Right ventricle myocardium superior (tissue), 1 donor: ENCODE measurements at places on chromosomes 11 and 22.
A peak's percentile ranks its signal among the peaks of the same experiment; 100 is the strongest.

DNA sequence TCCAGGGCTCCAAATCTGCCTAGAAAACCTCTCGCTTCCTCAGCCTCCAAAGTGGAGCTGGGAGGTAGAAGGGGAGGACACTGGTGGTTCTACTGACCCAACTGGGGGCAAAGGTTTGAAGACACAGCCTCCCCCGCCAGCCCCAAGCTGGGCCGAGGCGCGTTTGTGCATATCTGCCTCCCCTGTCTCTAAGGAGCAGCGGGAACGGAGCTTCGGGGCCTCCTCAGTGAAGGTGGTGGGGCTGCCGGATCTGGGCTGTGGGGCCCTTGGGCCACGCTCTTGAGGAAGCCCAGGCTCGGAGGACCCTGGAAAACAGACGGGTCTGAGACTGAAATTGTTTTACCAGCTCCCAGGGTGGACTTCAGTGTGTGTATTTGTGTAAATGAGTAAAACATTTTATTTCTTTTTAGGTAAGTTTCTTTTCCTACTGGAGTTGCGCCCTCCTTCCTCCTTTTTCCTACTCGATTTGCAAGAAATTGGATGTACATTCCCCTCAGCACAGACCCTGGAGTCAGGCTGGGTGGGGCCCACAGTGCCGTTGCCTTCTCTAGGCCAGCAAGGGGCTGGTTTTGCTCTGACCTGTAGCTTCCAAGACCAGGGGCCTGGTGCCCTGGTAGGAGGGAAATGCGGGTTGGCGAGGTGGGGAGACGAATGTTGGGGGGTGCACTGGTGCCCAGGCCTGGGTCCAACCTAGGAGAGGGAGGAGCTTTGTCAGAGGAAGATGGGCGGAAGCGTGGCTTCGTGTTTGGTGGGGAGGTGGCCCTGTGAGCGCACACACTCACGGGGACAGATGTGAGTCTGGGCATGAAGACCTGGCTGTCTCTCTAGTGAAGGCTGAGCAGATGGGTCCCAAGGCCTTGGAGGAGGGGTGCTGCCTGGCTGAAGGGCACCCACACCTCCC lies 50.6 kb downstream of the ST14 start:
- no peak for DNase-seq

DNA sequence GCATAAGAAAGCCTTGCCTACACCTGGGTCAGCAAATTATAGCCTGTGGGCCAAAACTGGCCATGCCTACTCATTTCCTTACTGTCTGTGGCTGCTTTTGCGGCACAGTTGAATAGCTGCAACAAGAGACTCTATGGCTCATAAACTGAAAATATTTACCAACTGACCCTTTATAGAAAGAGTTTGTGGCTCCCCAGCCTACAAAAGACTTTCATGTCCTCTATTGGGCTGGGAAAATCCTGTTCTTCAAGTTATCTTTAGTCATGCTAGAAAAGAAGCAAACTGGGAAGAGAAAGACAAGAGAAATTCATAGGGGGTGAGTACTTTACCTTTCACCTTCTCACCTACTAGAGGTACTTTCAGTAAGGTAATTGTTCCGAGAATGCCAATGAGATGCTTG lies 175.1 kb downstream of the SWAP70 start:
- DNase-seq = no peak

DNA sequence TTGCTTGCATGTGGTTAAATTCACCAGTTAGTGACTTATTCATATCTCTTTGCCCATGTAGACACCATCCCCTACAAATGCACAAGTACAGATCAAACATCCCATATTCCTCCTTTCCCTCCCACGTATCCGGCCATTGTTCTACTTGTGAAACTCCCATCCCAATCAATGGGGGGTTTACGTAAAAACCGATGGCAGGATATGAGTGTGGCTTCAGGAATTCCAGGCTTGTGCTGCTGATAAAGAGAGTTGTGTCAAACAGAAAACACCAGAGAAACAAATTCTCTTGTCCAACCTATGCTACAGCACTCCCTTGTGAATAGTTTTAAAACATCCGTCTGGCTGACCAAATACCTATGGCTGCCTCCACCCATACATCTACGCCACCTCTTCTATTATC lies 15.5 kb downstream of the FLI1 start:
- DNase-seq = no peak

- no peak for DNase-seq
Measured at GRCh38 chr22:25448435-25449051, 115.9 kb upstream of the GRK3 start.

DNA sequence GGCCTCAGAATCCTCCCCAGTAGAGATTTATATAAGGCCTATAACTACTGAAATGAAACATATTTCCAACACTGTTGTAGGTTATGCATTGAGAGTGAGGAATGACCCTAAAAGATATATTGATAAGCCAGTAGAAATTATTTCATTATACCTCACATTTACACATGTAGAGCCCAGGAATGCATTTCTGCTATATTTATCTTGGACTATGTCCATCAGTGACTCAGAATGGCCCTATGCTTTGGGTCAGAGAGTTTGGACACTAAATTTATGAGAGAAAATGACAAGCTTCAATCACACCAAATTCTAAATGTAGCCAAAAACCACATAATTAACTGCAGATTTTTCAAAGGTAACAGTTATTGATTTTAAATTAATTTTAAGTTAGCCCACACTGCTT lies 761.9 kb downstream of the DLG2 start:
- DNase-seq = no peak

DNA sequence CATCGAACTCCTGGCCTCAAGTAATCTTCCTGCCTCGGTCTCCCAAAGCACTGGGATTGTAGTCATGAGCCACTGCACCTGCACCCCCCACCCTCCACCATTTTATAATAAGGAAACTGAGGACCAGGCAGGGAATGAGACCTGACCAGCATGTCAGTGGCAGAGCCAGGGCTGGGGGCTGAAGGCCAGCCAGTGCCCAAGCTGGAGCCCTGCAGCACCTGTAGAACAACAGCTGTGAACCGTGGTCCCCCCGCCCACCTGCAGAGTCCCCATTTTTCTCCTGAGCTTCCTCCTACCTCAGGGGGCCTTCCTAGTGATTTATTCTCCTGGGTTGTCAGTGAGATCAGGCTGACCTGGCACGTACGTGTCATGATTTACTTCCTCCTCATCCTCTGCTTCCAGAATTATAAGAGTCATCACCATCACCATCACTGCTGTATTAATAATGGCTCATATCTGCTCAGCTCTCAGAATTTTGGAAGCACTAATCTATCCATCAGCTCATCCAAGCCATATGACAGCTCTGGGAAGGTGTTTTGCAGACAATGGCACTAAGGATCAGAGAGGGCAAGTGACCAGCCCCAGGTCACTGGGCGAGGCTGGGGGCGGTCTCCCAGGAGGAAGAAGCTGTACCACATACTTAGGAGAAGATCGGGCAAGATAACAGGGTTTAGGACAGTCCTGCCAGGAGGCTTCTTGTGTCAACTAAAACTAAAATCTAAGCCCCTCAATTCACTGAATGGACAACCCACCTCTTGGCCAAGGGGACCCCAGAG lies 5.5 kb upstream of the SLCO2B1 start:
- no peak for DNase-seq

GRCh38 chr11:66559142-66559865 lies 9.1 kb downstream of the CTSF start:
- DNase-seq = peak; percentile 66

- DNase-seq = no peak
Measured at GRCh38 chr11:75002516-75002915, 13.8 kb downstream of the NEU3 start.

DNA sequence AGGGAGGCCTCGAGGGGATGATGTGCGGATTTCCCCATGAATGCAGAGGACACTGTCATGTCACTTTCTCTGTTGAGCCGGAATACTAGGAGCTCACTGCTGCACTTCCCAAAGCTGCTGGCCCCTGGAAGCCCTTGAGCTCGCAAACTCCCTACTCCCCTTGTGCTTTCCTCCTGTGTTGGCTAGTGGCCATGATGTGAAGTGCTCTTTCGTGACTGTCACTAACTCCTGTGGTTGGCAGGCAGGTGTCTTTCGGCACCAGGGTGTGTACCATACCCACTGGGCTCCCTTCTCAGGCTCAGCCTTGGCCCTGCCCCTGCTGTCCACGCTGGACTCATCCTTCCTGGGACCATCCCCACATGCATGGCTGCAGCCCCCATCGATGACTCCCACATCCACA lies 86.2 kb downstream of the BTBD10 start:
- DNase-seq = peak; percentile 41

GRCh38 chr11:64037027-64037634 lies 1.4 kb downstream of the FLRT1 start:
- no peak for DNase-seq

DNA sequence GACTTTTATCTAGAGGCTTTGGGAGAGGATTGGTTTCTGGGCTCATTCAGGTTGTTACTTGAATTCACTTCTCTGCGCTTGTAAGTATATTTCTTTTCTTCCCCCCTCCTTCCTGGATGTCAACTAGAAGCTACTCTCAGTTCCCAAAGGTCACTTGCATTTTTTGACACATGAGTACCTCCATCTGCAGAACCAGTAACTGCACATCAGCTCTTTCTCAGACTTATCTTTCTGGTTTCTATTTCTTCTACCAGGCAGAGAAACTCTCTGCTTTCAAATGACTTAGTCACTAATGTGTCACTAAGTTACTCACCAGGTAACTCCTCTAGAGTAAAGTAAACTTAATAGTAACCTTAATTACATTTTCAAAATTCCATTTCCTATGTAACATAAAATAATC lies 773.0 kb upstream of the LUZP2 start:
- DNase-seq = no peak

DNA sequence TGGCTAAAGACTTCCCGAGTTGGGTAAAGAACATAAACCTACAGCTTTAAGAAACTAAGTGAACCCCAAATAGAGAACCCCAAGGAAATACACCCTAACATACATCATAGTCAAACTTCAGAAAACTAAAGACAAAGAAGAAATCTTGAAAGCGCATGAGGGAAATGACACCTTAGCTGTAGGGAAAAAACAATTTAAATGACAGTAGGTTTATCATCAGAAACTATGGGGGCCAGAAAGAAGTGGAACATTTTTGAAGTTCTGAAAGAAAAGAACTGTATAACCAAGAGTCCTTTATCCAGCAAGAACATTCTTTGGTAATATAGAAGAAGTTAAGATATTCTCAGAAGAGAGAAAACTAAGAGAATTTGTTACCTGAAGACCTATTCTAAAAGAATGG lies 15.5 kb upstream of the OR2AT4 start:
- no peak for DNase-seq

GRCh38 chr22:41578818-41579217 lies 10.8 kb downstream of the PMM1 start:
- DNase-seq = no peak

GRCh38 chr22:37546437-37547250 lies 13.6 kb upstream of the CDC42EP1 start:
- DNase-seq = peak; percentile 81

- peak; percentile 35 for DNase-seq
Measured at GRCh38 chr11:45922425-45923082, at the start of gene LARGE2. Gene LARGE2 (plus strand): TSS chr11:45922656. CDS start chr11:45922883, 227 bp downstream.

- DNase-seq = no peak
Measured at GRCh38 chr11:2663506-2663905, 36.3 kb downstream of the KCNQ1OT1 start.

DNA sequence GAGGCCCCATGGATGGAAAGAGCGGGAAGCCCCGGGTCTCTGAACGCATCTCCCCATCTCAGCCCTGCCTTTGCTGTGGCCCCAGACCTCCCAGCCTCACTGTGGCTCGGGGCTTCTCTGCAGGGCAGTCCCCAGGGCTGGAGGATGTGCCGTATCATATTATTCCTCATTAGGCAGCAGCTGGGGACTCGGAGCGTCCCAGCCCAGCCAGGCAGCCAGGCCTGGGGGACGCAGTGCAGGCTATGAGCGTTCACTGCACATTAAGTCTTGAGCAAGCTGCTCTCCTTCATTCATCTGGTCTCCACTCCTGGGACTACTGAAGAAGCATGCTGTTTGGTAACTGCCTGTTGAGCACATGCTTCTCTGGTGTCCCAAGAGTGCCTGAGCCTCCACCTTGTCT lies 226.8 kb upstream of the TBCEL start:
- no peak for DNase-seq

DNA sequence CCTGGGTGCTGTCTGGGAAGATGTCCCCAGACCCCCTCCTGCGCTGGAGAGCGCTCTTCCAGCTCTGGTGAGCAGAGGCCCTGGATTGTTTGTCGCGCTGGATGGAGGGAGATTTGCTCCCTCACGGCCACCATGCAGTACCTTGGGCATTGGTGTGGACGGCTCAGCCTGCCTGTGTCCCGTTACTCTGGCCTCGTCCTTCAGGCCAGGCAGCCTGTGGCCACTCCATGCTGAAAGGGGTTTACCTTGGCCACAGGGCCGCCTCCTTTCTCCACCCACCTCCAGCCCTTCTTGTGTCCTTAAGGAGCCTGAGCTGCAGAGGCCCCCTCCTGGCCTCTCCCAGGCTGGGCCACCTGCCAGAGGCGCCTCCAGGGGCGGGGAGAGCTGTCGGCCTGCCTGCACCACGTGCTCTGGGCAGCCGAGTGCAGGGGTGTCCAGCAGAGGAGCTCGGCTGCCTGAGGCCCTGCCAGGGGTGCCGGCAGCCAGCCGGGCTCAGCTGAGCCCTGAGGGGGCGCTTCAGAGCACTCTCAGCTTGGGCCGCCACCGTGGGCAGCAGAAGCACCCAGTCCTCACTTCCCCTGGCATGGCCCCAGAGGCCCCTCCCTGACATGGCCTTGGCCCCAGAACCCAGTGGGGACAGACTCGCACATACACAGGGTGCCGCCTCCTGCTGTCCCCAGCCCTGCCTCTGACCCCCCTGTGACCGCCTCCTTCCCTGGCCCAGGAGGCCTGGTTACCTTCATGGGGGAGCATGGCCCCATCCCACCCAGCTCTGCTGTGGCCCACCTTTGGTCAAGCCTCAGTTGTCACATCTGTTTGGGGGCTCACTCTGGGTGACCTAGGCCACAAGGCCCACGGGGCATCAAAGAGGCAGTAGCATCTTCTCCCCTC lies 3.4 kb downstream of the CCND1 start:
- peak; percentile 89 for DNase-seq

DNA sequence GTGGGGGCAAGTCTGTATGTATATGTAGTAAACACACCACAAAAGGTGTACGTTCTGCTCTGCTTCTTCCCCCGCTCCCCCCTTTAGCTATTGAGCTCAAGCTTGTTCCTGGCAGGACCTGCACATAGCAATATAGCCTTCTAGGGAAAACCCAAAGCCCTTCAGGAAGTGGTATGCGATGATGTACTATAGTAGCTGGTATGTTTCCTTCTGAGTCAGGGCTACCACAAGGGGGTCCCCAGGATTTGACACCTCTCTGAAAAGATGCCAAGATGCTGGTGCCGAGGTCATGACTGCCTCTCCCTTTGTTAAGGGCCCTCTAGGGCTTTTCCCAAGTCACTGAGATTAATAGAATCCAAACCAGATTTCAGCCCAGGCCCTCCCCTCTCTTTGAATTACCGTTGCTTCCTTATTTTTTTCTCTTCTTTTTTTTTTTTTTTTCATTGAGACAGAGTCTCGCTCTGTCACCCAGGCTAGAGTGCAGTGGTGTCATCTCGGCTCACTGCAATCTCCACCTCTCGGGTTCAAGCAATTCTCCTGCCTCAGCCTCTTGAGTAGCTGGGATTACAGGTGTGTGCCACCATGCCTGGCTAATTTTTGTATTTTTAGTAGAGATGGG lies 268.4 kb downstream of the ETS1 start:
- no peak for DNase-seq

GRCh38 chr11:32006799-32007388 lies 84.0 kb upstream of the RCN1 start:
- no peak for DNase-seq

GRCh38 chr11:132123854-132124835 lies 753.7 kb downstream of the NTM start:
- DNase-seq = no peak
